Stimulated activated CD4-positive, alpha-beta T cell treated with anti-CD3 and anti-CD28 coated beads, Interleukin-15, amount 100 ng/mL, for 1 hour (primary cell): ENCODE measurements at places on chromosomes 2 and 18.

- no peak for DNase-seq
Observed at GRCh38 chr18:13452871-13453680, 234.5 kb downstream of the LDLRAD4 start.

DNA sequence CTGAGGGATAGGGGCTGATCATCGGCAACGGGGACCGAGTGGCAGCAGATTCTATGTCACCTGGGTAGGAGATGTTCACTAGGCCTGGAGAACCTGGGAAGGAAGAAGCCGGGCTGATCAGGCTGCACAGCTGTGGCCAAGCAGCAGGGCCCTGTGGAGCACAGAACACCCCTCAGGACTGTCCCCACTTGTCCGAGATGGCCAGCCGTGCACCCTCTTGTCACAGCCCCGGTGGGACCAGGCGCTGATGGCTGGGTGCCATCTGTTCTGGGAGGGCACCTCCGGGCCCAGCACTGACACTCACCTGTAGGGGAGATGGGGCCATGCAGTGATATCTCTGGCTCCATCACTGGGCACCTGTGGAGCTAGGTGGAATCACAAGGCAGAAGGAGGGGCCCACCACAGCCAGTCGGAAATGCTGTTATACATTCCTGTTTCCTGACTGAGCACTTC, 217.9 kb upstream of the RAB6C start:
- no peak for DNase-seq

DNA sequence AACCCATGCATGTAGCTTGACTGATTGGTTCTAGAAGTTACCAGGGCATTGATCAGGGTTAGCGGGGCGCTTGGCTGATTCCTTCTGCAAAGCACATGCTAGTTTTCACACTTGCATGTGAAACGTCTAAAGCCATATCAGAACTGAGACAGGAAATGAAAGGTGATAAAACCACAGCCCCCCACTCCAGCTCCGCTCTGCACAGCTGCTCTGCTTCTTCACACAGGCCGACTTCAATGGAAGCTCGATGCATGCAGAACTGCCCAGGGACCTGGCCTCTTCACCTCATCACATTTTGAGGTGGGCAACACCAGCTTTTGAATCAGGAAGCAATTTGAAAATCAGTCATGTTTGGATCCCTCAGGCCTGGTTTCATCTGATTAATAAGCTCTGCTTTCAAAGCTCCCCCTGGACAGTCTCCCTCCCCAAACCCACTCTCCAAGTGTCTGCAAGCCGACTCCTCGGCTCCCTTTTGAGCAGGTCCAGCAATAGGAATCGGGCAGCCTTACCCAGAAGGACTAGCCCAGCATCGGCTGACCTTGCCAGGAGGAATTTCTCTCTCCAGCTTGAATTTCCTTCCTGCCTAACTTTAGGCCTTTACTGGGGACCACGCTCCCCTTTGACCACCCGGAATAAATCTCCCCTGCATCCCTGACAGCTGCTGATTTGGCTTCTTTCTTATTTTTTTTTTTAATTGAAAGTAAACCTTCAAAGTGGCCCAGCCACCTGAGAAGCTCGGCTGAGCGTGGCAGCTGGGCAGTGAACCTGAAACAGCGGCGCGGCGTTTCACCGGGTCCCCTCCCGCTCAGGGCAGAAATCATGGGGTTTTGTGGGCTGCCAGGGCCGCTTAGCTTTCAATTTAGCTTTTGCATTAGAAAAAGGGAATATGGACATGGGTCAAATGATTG, 31.7 kb downstream of the HRH4 start:
- no peak for DNase-seq

DNA sequence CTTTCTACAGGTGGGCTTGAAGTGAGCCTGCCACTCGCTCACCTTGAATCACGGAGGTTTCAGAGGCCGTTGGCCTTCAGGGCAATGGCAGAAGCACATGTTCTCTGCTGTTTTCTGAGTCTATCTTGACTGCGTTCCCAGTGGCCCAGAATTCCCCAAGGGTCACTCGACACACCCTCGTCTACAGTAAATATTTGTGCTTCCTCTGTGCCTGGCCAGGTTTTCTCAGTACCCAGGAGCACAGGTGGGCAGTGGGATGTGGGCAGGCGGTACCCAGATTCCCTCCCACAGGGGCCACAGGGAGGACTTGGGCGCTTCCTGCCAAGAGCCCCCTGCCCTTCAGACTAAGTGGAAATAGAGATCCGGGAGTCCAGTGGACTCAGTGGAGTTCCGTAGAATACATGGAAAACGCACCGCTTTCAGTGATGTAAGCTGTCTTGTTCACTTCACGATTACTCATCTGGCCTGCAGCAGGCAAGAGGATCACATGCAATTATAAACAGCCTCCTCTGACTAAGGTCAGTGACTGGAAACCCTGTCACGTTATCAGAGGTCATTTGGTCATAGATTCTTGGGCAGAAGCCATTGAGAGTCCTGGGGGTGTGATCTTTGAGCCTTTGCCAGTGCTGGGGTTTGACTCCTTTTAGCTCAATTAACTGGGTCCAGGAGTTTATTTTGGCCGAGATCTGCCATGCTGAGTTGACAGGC, 179.8 kb downstream of the NEDD4L start:
- DNase-seq, result no peak

DNA sequence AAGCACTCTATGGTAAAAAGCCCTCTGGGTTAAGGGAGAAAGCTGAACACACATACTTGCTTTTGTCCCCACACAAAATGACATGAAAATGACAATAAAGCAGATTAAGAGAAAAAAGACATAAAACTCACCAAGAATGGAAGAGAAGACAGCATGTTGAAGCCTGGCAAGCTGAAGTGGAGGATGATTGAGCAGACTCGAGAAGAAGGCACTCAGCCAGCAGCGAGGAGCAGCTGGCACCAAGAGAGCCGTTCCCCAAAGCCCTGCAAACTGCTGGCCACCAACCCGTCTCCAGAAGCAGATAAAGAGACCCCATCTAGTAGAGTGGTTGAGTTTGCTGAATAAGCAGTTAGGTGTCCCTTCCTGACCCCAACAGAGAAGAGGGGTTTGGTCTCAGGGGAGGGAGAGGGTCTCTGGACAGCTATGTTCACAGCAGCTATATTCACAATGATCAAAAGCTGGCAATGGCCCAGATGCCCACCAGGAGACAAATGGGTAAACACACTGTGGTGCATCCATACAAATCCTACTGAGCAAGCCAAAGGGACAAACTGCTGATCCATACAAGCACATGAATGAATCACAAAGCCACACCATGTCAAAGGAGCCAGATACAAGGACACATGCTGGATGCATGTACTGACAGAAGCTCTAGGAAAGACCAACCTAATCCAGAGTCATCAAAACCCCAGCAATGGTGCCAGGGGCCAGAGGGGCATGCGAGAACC, 36.9 kb downstream of the FAM168B start:
- DNase-seq, result no peak

GRCh38 chr2:26412091-26412673, 10.5 kb downstream of the DRC1 start:
- DNase-seq, result no peak

- DNase-seq, result no peak
Observed at GRCh38 chr18:76457475-76457874, 37.6 kb downstream of the ZNF516 start.

- DNase-seq, result no peak
Observed at GRCh38 chr2:160279813-160280465, 79.9 kb upstream of the ITGB6 start.

DNA sequence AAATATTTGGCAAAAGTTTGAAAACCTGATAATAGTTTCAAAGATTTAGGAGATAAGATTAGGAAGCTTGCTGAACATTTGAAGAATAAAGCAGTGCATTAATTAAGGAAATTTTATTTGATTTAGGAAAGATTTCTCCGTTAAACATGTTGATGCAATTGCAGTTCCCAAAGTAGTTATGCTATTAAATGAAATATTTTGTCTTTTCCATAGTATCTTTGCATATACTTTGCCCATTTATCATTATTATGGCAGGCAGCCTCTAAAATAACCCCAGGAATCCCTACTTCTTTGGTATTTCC, 136.5 kb downstream of the MREG start:
- DNase-seq, result no peak

- no peak for DNase-seq
Observed at GRCh38 chr2:74676331-74676730, 22.3 kb downstream of the SEMA4F start.

- peak; percentile 53 for DNase-seq
Observed at GRCh38 chr2:100416935-100417710, at the start of gene CHST10. Gene CHST10 (minus strand): TSS chr2:100417668. CDS start chr2:100406675, 10,993 bp downstream.

DNA sequence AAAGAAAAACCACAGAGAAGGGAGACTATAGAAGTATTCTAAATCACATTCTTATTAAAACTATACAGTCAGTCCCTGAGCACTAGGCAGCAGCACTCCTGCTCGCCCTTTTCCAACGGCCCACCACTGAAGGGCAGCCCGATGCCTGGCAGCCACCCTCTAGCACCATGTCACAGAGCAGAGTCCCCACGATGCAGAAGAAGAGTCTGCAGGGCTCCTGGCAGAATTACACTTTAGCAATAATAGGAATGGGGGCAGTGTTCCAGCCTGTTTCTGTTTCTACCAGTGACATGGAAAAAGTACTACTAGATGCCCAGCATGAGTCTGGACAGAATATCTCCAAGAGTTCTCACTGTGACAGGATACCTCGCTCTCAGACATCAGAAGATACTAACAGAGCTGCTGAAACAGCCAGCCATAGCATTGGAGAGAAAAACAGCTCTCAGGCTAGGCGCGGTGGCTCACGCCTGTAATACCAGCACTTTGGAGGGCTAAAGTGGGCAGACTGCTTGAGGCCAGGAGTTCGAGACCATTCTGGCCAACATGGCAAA, 87.6 kb downstream of the C2orf74 start:
- no peak for DNase-seq

GRCh38 chr2:162028511-162028910, 45.5 kb downstream of the DPP4 start:
- no peak for DNase-seq

DNA sequence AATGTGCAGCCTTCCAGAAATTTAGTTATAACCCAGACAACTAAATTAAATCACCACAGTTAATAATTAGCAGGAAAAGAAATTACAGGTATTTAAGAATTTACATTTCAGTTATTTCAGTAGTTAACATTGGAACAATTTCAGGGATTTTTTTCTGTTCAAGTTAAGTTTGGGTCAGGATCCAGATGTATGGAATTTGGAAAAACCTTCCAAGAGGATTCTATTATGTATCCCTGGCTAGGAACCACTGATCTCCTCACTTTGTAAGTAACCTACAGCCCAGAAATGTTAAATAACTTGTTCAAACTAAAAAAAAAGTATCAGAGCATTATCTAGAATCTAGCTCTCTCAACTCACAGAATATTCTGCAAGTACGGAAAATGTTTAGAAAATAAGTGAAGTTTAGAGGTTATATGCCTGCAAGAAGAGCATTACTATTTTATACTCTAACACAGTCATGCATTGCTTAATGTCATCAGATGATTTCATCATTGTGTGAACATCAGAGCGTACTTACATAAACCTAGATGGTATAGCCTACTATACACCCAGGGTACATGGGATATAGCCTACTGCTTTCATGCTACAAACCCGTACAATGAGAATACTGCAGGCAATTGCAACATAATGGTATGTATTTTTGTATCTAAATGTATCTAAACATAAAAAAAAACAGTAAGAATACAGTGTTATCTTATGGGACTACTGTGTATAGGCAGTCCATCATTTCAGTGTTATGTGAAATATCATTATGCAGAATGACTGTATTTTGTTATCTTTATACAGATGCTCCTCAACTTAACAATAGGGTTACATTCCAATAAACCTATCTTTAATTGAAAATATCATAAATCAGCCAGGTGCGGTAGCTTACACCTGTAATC, 6.1 kb downstream of the NCKAP1 start:
- no peak for DNase-seq

DNA sequence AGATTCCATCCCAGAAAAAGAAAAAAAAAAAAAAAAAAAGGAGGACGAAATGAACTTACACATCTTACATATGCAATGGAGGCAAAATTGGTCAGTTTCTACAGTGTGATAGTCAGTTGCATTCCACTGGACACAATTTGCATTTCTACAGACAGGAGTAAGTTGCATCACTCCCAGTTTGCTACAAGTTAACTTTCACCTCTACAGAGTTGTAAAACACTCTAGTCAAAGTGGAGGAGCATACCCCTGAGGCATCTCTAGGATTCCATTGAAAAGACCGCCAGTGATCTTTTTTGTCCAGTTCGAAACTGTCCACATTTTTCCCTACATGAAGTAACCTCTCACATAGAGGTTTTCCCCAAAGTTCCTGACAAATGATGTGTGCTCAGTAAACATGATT, 202.8 kb downstream of the VAPA start:
- DNase-seq, result no peak

- no peak for DNase-seq
Observed at GRCh38 chr2:239006622-239007285, 158.9 kb downstream of the TWIST2 start.

GRCh38 chr18:36187193-36187825, at the start of gene MOCOS:
Gene MOCOS (plus strand): TSS chr18:36187497. CDS start chr18:36187540, 43 bp downstream.
- DNase-seq, result no peak

- no peak for DNase-seq
Observed at GRCh38 chr2:127431408-127432023, 13.3 kb downstream of the PROC start.

DNA sequence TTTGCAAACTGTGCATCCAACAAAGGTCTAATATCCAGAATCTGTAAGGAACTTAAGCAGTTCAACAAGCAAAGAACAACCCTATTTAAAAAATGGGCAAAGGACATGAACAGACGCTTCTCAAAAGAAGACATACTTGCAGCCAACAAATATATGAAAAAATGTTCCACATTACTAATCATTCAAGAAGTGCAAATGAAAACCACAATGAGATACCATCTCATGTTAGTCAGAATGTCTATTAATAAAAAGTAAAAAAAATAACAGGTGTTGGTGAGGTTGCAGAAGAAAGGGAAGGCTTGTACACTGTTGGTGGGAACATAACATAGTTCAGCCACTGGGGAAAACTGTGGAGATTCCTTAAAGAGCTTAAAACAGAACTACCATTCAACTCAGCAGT, 126.2 kb downstream of the NAT8 start:
- DNase-seq, result no peak

- no peak for DNase-seq
Observed at GRCh38 chr2:236354056-236354940, 90.1 kb upstream of the ASB18 start.

- DNase-seq, result no peak
Observed at GRCh38 chr2:68487773-68488355, 20.5 kb downstream of the APLF start.

DNA sequence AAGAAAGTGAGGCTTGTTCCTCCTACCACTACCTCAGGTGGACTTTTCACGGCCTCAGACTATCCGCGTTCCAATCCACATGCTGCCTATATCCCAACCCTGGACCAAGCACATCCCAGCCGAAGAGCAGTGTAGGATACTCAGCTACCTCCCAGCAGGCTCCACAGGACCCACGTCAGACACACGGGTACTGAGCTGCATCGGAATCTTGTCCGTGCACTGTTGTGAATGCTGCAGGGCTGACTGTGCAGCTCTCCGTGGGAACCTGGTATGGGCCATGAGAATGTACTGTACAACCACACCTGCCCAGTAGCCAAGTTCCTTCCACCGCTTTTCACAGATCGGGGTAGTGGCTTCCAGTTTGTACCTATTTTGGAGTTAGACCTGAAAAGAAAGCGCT, 22.3 kb downstream of the IL37 start:
- DNase-seq, result no peak
